ENCODE measurements at places on chromosomes 1 and 21. TPM values are rescaled to one million over a fixed set of nuclear protein-coding genes. Genes with fewer than 3 reads are reported as not detected.
A peak's percentile ranks its signal among the peaks of the same experiment; 100 is the strongest.

Gene CD1B
- total RNA-seq = not detected

Gene WDR64
- total RNA-seq = not detected

DNA sequence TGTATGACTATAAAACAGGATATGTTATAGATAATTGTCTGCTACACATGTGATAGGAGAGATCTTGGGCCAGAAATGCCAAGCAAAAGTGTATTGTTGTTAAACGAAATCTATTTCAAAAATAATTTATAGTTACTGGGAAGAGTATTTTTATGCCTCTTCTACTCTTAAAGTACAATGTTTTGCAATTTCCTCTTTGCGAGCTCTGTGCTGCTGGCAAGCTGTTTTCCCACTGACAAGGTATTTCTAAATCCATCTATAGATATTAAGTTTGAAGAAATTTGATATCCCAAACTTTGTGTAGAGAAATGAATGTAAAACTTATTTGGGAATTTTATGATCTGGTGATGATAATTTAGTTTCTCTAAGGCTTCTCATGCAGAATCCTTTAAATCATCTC is 63.3 kb upstream of the PTGFR start:
- no peaks in the 10 kb centered on the region for H3K27me3 ChIP-seq
- DNase-seq = no peak
- H3K27ac ChIP-seq = no peak overlapping the region
- no peak overlapping the region for H3K4me3 ChIP-seq
- H3K4me1 ChIP-seq = no peaks in the 10 kb centered on the region

DNA sequence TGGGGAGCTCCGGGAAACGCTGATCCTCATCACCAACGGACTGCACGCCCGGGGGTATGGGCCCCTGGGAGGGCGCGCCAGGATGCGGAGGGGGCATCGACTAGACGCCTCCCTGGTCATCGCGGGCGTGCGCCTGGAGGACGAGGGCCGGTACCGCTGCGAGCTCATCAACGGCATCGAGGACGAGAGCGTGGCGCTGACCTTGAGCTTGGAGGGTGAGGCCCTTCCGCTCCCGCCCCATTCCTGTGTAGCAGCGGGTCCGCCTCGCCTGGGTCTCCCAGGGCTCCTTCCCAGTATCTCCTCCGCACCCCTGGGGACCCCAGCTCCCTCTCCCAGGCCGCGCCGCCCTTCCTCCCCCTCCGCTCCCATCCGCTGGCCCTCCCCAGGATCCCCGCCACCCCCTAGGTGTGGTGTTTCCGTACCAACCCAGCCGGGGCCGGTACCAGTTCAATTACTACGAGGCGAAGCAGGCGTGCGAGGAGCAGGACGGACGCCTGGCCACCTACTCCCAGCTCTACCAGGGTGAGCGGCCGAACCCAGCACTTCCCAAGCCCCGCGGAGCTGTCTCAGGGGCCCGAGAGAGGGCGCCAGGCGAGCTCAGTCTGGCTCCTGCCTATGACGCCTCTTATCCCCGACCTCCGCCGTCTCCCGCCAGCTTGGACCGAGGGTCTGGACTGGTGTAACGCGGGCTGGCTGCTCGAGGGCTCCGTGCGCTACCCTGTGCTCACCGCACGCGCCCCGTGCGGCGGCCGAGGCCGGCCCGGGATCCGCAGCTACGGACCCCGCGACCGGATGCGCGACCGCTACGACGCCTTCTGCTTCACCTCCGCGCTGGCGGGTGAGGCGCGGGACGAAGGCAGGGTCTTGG is 5.0 kb downstream of the HAPLN2 start:
- peak; percentile 53 for DNase-seq
- peaks cover 81% of the 10 kb centered on the region for H3K27me3 ChIP-seq
- H3K4me1 ChIP-seq = peaks cover 26% of the 10 kb centered on the region
- peak overlapping the region; percentile 50 for H3K4me3 ChIP-seq
- no peak overlapping the region for H3K27ac ChIP-seq
- H3K36me3 ChIP-seq = no peaks in the 10 kb centered on the region

- no peaks in the 10 kb centered on the region for H3K27me3 ChIP-seq
- DNase-seq = no peak
- no peak overlapping the region for H3K27ac ChIP-seq
- no peak overlapping the region for H3K4me3 ChIP-seq
- peaks cover 9% of the 10 kb centered on the region for H3K36me3 ChIP-seq
- H3K4me1 ChIP-seq = no peaks in the 10 kb centered on the region
Measured at GRCh38 chr1:26181586-26182382, 4.5 kb downstream of the CNKSR1 start.

GRCh38 chr1:87126886-87127505 is 201.7 kb upstream of the LMO4 start:
- no peak overlapping the region for H3K27ac ChIP-seq
- no peaks in the 10 kb centered on the region for H3K27me3 ChIP-seq
- H3K36me3 ChIP-seq = no peaks in the 10 kb centered on the region
- H3K4me3 ChIP-seq = no peak overlapping the region

DNA sequence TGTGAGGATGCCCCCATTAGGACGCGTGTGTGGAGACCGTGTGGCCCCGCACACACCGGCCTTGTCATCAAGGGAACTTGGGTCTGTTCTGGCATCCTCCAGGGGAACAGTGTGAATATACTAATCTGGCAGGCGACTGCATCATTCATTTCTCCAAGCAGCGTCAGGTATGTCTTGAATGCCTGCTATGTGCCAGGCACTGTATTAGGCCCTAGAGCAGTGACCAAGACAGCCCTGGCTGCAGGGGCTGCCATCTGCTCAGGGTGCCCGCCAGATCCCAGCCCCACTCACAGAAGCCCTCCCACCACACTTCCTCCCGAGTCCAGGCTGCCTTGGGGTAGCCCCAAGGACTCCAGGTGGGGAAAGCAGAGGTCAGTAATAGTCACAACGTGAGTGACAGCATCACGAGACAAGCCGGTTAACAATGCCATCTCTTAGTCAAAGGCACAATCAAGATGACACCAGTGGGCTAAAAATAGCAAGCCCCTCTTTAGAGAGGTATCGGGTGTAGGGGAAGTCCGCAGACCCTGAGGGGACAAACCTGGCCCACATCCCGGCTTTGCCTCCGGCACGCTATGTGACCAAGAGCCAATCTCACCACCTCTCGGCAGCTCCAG is 7.5 kb upstream of the LAPTM5 start:
- H3K36me3 ChIP-seq = no peaks in the 10 kb centered on the region
- no peaks in the 10 kb centered on the region for H3K27me3 ChIP-seq
- no peak overlapping the region for H3K27ac ChIP-seq
- peaks cover 7% of the 10 kb centered on the region for H3K4me1 ChIP-seq

DNA sequence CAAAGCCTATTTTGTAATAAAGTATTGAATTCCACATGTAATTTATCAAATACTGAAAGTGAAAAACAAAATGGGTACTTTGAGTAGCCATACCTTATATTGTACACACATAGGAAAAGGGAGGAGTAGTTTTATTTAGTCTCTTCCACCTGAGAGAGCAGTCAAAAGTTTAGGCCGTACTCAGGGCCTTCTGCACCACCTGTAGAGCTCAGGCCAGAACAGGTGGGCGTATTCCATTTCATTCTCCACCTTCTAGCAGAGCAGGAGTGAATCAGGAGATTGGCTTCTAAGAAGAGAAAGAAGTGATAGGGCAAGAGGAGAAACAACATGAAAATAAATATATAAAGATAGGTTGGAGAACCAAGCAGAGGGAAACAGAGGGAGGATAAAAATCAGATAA is 44.0 kb downstream of the TRAF5 start:
- no peaks in the 10 kb centered on the region for H3K27me3 ChIP-seq
- H3K27ac ChIP-seq = no peak overlapping the region

GRCh38 chr1:52672946-52673345 is 25.2 kb downstream of the COA7 start:
- no peak overlapping the region for H3K4me3 ChIP-seq
- no peaks in the 10 kb centered on the region for H3K27me3 ChIP-seq
- no peak overlapping the region for H3K27ac ChIP-seq
- DNase-seq = no peak
- no peaks in the 10 kb centered on the region for H3K36me3 ChIP-seq
